ENCODE measurements at places on chromosomes 7 and 10. TPM values are rescaled to one million over a fixed set of nuclear protein-coding genes. Genes with fewer than 3 reads are reported as not detected.

DNA sequence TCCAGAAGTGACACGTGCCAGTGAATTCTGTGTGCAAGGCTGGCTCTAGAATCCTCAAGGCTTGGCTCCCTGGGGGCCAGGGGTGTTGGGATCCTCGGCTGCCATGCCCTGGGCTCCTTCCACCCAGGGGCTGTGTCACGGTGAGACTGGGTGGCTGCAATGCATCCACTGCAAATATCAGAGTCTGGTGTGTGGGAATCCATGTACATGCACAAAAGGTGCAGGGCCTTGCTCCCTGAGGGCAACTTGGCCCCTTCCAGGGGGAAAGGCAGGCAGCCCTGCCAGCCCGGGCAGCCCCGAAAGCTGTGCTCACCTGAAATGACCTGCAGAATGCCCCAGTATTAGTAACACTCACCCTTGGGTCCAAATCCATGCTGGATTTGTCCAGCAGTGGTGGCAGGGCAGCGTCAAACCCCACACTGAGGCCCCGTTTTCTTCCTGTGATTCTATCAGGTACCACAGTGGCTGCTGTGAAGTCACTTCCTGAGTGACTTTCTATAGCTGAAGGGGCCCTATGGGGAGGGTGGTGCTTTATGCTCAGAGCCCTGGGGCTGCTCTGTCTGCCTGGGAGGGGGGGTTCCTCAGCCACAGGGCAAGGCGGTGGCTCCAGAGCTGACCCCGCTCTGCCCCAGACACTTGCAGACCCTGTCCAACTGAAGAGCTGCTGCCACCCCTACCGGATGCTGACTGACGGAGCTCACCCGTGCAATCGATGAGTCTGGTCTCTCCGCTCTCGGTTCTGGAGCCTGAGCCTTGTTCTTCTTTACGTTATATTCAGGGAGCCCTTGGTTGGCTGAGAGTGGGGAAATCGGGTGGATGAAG lies 317.7 kb downstream of the GLRX3 start:
- no peak for DNase-seq

Gene SVOPL
- total RNA-seq: not detected

DNA sequence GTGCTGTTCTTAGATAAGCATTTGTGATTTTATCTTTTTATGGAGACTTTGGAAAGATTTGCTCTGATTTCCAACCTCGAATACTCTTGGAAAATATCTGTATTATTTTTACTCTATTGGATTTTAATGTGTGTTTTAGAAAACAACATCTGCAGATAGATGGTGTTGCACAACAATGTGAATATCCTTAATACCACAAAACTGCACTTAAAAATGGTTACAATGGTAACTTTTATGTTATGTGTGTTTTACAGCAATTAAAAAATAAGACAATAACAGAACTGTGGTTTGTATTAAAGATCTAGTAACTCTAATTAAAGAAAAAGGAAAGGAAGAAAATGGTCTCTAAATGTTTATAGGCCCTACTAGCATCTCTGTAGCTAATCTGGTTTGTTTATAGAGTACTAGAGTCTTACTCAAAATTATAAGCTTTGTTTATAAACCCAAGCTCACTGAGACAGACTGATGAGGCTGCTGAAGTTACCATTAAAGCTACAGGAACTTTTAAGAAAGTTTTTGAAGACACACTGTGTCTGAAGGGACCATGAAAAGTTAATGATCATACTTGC lies 74.6 kb upstream of the CC2D2B start:
- DNase-seq: no peak

Gene TBXAS1
- total RNA-seq: 3.4 TPM

DNA sequence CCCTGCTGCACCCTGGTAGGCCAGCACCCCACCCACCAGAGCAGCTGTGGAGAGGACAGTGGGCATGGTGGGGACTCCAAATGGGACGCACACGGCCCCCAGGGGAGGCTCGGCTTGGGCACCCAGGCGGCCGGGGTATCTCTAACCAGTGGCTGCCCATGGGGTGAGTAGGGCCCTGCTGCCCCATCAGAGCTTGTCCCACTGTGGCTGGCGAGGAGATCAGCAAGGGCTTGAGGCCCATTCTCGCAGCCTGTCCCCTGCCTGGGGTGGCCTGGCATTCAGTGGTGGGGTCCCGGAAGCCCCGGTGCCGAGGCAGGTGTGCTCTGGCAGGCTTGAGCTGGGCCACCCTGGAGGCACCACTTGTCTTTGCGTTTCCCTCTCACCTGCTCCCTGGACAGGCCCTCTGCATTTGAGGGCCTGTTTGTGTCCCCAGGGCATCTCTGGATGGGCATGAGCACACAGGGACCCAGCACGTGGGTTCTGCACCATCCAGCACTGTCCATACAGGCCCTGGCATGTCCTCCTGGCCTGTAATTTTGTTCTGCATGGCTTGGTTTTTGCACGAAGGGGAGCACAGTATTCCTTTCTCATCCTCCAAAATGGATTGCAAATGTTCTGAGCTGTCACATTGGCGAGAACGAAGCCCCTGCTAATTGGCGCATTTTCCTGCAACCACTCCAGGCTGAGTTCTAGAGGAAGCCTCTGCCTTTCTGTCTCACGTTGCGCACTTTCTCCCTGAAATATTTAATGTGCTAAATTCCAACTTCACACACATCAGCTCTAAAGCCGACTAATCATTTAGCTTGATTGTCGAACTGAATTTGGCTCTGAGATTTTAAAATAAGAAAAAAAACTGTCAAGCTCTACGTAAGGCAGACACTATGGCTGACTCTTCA lies 27.2 kb downstream of the PWWP2B start:
- no peak for DNase-seq

Gene FAM237B
- total RNA-seq: not detected

Gene SSC4D
- total RNA-seq: 0.77 TPM

DNA sequence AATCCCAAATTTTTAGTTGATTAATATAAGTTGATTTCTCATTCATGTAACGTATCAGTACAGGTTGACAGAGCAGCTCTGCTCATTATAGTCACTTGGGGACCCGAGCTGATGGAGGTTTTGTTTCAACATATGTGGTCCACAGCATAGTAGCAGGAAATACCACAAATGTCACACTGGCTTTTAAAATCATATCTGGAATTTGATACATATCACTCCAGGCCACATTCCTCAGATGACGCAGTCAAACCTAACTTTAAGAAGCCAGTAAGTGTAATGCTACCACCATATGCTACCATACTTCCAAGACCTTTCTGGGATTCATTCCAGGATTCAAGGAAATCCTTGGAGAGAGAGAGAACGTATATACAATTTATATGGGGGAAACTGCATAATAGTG lies 156.3 kb downstream of the PHF14 start:
- peak; percentile 57 for DNase-seq

Gene LEP
- total RNA-seq: not detected

DNA sequence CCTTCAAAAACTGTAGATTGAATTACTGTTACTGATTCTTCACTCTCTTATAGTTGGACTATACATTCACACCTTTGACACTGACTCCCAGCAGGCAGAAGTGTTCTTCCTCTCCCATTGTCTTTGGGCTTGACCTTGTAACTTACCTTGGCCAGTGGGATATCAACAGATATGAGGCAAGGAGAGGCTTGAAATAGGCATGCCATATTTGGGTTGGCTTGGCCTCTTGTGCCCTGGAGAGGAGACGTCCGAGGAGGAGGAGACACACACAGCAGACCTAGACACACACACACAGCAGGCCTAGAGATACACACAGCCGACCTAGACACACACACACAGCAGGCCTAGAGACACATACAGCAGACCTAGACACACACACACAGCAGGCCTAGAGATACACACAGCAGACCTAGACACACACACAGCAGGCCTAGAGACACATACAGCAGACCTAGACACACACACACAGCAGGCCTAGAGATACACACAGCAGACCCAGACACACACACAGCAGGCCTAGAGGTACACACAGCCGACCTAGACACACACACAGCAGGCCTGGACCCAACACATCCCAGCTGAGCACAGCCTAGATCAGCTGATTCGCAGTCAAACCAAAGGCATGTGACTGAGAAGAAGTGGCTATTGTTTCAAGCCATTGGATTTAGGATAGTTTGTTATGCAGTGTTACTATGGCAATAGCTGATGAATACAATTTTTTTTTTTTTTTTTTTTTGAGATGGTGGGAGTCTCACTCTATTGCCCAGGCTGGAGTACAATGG lies 12.5 kb upstream of the GNA12 start:
- peak; percentile 75 for DNase-seq

GRCh38 chr10:132536877-132537683 lies 507 bp upstream of the INPP5A start:
- peak; percentile 96 for DNase-seq

DNA sequence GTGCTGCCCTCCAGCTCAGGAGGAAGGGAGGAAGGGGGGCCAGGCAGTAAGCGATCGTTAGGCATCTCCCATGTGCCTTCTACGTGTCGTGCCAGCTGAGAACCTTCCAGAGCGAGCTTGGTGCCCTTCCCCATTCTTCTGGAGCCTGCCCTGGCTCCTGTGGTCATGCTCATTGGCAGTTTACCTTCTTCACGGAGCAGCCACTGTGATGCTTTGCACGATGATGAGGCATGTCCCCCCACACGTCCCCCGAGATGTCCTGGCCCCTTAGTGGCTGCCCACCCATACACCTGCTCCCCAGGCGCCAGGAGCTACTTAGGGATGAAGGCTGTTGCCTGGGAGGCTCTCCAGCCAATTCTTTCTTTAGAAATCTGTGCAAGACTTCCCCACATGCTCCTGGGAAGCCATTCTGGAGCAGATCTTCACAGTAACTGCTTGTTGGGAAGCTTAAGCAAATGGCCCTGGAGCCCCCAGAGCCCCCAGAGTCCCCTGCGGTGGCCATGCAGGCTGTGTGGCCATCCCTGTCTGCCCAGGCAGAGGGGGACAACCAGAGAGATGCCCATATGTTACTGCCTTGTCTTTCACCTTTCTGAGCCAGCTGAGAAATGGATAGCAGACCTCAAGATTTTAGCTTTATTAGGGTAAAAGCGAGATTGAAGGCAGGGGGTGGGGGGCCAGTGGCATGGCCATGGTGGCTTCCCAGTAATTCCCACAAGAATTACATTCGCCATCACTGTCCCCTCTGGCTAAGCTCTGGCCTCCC lies 199.0 kb downstream of the EBF3 start:
- no peak for DNase-seq

- no peak for DNase-seq
Observed at GRCh38 chr7:71962636-71963035, 449.5 kb downstream of the CALN1 start.

GRCh38 chr7:49481075-49481474 lies 292.4 kb upstream of the VWC2 start:
- no peak for DNase-seq

DNA sequence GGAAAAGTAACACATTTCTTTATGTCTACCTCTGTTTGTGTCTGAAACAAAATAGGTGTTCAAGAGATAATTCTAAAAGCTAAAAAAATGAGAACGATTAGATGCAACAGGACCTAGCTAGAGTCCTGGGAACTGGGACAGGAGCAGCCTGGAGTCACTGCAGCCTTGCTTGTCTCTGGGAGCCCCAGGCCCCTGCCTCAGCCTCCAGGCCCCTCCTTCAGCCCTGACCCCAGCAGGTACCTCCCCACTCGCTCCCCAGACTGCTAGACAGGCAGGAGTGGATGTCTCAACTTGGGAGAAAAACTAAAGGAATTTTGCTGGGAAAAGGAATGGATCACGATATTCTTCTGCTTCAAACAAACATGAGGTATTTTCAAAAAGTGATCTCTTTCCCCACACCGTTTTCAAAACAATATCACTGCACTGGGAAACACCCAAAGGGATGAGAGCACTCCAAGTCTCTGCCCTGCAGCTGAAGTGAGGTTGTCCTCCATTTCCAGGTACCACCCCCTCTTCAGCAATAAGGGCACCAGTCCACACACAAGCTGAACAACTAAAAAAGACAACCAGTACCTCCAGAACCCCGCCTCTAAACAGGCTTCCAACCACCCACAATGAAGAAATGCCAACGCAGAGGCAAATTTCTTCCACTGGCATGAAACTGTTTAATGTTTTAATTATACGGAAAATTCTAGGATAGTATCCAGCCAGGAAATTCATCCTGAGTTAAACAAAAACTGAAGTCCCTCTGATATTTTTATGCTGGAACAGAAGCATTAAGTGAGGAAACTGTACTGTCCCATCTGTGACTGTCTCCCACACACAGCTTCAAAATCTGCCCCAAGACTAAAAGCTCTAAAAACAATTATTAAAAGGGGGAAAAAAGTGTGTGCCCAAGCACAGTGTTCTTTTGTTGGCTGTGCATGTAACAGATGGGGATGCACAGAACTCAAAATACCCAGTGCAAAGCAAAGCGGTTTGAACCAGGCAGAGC lies 47.2 kb downstream of the XPNPEP1 start:
- DNase-seq: no peak

DNA sequence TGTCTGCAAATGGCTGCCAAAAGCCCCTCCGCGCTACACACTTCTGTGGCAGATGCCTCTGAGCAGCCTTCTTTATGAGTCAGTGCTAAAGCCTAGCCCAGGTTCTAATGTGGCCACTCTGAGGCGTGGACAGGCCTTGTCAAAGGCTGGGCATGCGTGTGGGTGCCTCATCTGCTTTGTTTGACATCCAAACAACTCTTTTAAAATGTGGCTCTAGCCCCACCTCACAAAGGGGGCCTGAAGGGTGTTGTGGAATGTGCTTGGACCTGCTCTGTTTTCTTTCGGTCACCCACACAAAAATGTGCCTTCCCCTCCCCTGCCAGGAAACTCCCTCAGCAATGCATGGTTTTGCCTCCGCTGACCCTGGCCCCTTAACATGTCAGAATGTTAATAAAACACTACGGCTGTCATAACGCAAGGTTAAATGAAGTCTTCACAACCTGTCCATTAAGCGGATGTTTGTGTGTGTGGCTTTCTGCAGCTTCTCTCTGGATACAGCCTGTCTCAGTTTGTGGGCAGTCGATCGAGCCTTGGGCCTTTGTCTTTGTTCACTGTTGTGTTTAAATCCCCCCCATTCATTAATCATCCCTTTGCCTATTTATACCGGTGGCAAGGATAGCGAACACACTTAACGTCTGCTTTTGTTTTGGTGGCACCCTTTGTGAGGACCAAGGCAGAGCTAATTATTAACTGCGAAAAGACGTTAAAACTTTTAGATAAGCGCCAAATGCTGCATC lies 718.9 kb downstream of the LRMDA start:
- no peak for DNase-seq

Gene PRXL2A
- total RNA-seq: 113 TPM

Gene SPDYE6
- total RNA-seq: not detected

Gene NYAP1
- 0.53 TPM for total RNA-seq

Gene CCDC3
- 0.19 TPM for total RNA-seq

GRCh38 chr7:16348251-16348650 lies 73.1 kb downstream of the CRPPA start:
- DNase-seq: no peak

Gene MMRN2
- 0.08 TPM for total RNA-seq

GRCh38 chr10:76442113-76442512 lies 1010.7 kb downstream of the LRMDA start:
- DNase-seq: no peak

GRCh38 chr10:46035923-46036849 lies 5.8 kb upstream of the NCOA4 start:
- DNase-seq: no peak

Gene STAG3
- 3.4 TPM for total RNA-seq
